Right lobe of liver (tissue), 6 donors: ENCODE measurements at places on chromosomes 12 and 14. TPM values are rescaled to one million over a fixed set of nuclear protein-coding genes. Genes with fewer than 3 reads are reported as not detected.
A peak's percentile ranks its signal among the peaks of the same experiment; 100 is the strongest.

DNA sequence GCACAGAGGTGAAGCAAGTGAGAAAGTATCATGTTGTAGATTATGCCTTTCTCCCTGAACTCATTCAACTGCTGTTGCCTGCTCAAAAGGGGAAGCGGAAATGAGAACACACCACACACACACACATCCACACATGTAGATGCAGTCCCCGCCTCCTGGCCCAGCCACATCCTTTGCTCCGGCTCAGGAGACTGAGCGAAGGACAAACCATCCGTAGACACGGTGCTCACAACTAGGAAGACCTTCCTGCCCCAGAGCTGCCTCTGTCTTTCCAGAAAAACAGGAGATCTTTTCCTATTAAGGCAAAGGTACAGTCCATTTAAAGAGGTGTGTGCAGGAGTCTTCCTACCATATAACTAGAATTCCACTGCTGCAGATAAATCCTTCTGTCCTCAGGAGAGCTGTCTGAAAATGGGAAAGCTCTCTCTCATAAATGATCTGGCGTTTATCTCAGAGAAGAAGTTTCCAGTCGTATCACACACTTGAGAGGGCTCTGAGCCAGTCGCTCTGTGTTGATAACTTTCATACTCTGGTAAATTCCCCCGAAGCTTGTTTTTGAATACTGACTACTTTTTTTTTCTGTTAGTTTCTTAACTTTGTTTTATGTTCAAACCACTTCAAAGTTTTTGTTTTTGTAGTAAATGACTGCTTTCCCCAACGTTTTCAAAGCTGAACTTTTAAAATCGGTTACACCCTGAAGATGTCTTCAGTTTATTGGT, at the start of gene TESPA1:
Gene TESPA1, minus strand, starts transcription at position 105 of the 719 bp plus-strand sequence. CDS start 10,200 bp downstream, outside the sequence.
- H3K4me3 ChIP-seq, result no peak within 1 kb of the TSS
- H3K27ac ChIP-seq, result no peak within 1 kb of the TSS
- H3K27me3 ChIP-seq, result no peaks in the 10 kb centered on the region
- no peaks in the 10 kb centered on the region for H3K36me3 ChIP-seq

DNA sequence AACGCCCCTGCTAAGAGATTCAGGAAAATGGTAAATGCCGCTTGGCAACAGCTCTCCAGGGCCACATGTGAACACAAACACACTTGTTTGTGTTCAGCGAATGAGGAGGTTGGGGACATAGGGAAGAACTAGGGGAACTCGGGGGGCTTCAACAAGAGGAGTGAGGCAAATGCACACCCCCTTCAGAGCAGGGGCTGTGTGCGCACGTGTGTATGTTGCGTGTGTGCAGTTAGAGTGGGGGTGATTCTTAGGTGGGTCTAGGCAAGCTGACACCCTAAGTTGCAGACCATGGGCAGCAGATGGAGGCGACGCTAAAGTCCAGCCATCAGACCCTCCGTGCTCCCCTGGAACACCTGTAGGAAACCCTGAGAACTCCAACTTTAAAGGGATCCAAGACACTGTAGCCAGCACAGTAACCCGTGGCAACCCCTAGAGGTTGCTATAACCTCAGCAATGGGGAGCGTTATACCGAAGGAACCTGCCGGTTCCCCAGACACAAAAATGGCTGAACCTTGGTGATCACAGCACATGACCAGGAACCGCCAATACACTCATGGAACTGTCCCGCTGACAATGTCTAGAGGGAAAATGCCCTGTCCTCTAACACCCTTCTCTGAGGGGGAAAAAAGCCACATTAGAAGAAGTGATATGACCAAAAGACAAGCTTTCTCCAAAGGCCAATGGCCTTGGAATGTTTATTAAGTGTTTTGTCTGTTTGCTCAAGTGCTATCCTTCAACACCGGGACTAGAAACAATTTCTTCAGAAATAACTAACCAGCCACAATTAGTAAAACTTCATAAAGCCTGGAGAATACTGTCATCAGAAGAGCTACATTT, 86.5 kb upstream of the CEP83 start:
- H3K27me3 ChIP-seq, result no peaks in the 10 kb centered on the region
- H3K4me3 ChIP-seq, result no peak overlapping the region
- no peaks in the 10 kb centered on the region for H3K4me1 ChIP-seq
- no peaks in the 10 kb centered on the region for H3K36me3 ChIP-seq
- H3K27ac ChIP-seq, result no peak overlapping the region

DNA sequence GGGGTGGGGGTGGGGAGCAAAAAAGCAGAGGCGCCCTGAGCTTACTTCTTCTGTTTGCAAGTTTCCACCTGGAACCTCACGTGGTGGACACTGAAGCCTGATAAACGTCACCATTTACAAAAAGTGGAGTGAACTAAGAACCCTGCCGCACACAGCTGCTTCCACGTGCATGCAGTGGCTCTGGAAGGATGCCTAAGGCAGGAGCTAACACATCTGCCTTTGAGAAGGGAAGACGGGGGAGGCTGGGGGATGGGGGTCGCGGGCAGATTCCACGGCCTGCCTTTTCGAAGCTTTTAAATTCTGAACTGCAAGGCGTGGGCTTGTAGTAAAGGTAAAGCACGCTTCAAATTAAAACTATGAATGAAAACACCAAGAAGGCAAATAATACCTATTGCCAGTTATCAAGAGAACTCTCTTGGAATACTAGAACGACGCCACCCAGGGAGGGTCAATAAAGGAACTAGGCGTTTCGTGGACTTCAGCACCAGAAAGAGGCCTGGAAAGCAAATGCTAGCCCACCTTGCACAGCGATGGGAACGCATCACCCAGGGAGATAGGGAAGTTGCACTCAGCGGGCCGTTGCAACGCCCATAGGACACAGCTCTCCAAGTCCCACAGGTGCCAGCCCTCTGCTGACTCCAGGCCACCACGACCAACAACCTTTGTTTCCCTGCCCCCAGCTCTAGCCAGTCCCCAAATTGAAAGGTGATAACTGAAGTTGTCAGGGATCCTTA, 61.8 kb downstream of the TESC start:
- H3K4me3 ChIP-seq, result no peak overlapping the region
- no peak overlapping the region for H3K27ac ChIP-seq
- DNase-seq, result peak; percentile 36
- no peaks in the 10 kb centered on the region for H3K4me1 ChIP-seq
- H3K27me3 ChIP-seq, result no peaks in the 10 kb centered on the region
- H3K36me3 ChIP-seq, result no peaks in the 10 kb centered on the region

DNA sequence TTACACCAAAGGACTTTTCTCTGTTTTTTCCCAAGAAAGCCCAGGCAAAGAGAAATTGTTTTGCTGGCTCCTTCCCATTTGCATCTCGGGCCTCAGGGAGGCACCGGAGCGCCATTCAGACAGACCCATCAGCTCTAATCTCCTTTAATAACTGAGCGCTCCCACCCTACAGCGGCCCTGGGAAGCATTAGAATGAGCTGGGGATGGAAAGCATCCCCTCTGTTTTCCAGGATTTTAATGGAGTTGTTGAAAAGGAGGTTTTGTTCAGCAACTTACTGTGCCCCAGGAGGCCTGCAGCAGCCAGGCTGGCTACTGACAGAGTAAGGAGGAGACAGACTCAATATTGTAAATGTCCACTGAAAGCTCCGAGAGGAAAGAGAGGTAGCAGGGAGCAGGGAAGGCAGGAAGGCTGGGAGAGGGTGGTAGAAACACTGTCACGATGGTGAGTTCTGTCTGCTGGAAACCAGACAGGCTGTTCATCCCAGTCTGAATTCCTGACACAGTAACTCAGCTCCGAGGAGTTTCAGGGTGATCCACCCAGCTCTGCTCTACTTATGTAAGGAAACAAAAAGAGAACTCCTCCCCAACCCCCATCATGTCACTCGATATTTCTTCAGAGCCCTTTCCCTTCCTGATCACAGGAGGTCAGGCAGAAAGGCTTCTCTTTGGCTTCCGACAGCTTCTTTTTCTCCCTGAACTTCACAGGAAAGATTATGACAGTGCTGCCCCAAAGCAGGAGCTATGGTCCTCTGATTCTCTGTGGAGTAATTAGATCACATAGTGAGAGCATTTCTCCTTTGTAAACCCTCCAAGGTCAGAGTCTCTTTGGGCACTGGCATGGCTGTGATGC, 62.5 kb upstream of the TMEM132D start:
- H3K4me1 ChIP-seq, result no peaks in the 10 kb centered on the region
- no peak overlapping the region for H3K4me3 ChIP-seq
- H3K27me3 ChIP-seq, result no peaks in the 10 kb centered on the region
- no peaks in the 10 kb centered on the region for H3K36me3 ChIP-seq

- H3K36me3 ChIP-seq, result no peaks in the 10 kb centered on the region
- H3K4me1 ChIP-seq, result no peaks in the 10 kb centered on the region
- no peak overlapping the region for H3K4me3 ChIP-seq
- no peaks in the 10 kb centered on the region for H3K27me3 ChIP-seq
These were observed 15.1 kb downstream of the CYP46A1 start for GRCh38 chr14:99699085-99699760.

KLRC1 gene
- 0.28 TPM for total RNA-seq

DNA sequence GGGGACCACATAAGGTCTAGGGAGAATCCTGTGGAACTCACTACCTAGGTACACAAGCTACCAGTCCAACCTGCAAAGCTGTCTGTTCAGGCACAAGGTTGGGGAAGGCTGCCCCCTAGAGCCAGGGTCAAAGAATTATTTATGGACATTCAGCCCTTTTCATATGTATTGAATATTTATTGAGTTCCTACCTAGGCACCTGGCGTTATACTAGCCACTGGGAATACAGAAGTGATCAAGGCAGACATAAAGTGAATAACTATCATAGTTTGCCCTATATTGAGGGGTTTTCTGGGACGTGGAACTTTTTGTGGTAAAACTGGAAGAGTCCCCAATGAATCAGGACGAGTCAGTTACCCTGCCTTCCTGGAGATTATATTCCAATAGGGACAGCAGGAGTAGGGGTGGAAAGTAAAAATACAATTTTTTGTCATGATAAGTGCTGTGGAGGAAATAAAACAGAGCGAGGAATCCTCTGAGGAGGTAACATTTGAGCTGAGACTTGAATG, 5.8 kb upstream of the SLC48A1 start:
- H3K27me3 ChIP-seq, result no peaks in the 10 kb centered on the region
- peak; percentile 59 for DNase-seq
- H3K4me3 ChIP-seq, result no peak overlapping the region
- H3K27ac ChIP-seq, result no peak overlapping the region

GRCh38 chr14:87169362-87169761, 823.6 kb downstream of the GALC start:
- no peaks in the 10 kb centered on the region for H3K36me3 ChIP-seq
- DNase-seq, result no peak
- no peak overlapping the region for H3K27ac ChIP-seq
- H3K4me1 ChIP-seq, result no peaks in the 10 kb centered on the region

KRT3 gene
- total RNA-seq, result not detected

DNA sequence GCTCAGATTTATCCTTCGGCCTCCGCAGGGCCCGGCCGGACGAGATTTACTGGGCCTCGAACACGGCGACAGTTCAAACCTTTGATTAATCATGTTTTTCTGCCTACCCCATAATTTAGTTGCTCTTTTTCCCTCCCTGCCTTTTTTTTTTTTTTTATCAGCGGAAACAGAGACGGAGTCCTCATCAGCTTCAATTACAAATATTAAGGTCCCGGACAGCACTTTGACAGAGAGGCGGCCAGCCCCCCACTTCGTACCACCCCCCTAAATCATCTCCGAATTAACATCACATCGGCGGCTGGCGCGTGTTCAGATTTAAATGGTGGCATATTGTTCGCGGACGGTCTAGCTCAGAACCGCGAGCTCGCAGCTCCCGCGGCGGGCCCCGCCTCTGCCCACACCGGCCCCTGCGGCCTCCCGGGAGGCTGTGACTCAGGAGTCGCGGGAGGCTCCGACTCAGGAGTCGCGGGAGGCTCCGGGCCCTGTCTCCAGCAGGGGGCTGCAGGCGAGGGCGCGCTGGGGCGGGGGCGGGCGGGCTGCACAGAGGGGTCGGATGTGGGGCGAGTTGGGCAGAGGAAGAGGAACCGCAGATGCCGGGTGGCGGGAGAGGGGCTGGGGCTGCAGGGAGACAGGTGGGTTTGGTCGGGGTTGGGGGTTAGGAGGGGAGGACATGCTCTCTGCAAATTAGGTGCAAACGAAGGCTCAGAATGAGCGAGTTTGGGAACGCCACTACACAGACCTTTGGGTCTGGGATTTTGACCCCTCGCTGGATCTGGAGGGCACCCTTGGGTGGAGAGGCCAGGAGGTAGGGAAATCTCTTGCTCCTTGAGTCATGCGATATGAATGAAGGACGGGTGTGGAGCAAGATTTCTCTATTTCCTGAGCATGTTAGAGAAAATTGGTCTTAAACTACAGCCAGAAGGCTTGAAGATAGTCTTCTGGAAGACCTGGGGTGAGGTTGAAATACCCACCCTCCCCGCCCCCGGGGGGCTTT, 19.6 kb upstream of the ATP5MC2 start:
- no peaks in the 10 kb centered on the region for H3K4me1 ChIP-seq
- DNase-seq, result peak; percentile 27
- no peak overlapping the region for H3K4me3 ChIP-seq
- no peaks in the 10 kb centered on the region for H3K27me3 ChIP-seq

GRCh38 chr12:70002097-70002911, 177.3 kb downstream of the MYRFL start:
- H3K4me3 ChIP-seq, result no peak overlapping the region
- no peak overlapping the region for H3K27ac ChIP-seq
- H3K4me1 ChIP-seq, result no peaks in the 10 kb centered on the region
- H3K27me3 ChIP-seq, result no peaks in the 10 kb centered on the region

GRCh38 chr14:98070536-98070935, 1201.5 kb downstream of the BCL11B start:
- no peak overlapping the region for H3K27ac ChIP-seq
- DNase-seq, result no peak
- H3K4me3 ChIP-seq, result no peak overlapping the region
- H3K4me1 ChIP-seq, result no peaks in the 10 kb centered on the region

CELA1 gene
- not detected for total RNA-seq

OTUB2 gene
- 0.59 TPM for total RNA-seq
